ENCODE measurements at places on chromosomes 16 and 17.

DNA sequence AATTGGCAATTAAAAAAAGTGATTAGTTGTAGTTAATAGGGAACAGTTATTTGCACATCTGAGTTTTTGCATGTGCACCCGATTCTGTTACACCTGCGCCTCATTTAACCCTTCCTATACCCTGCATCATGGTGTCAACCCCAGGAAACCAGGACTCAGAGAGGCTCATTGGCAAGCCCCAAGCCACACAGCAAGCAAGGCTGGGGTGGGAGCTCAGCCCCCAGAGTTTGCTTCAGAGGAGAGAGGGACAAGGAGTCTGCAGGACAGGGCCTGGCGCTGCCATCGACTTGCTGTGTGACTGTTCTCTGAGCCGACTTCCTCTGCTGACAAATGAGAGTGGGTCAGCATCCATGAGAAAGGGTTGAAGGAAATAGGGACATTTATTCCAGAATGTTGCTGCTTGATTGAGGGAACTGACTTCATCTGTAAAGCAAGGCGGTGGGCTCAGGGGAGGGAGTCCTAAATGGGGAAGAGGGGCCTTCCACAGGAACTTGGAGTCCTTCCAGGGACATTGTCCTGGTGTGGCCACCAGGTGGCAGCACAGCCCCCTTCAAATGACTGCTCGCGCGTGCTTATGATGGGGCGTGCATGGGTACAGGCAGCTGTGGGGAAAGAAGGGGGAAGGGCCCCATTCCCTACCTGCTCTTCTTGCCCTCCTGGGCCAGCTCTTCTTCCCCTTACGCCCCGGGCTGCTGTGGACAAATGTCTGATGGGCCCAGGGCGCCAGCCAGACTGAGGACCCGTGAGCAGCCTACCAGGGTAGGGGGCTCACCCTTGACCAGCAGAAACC lies 51.6 kb downstream of the NT5M start:
- peak; percentile 90 for DNase-seq

- no peak for DNase-seq
These were observed 331.2 kb downstream of the MAF start for GRCh38 chr16:79269211-79269863.

DNA sequence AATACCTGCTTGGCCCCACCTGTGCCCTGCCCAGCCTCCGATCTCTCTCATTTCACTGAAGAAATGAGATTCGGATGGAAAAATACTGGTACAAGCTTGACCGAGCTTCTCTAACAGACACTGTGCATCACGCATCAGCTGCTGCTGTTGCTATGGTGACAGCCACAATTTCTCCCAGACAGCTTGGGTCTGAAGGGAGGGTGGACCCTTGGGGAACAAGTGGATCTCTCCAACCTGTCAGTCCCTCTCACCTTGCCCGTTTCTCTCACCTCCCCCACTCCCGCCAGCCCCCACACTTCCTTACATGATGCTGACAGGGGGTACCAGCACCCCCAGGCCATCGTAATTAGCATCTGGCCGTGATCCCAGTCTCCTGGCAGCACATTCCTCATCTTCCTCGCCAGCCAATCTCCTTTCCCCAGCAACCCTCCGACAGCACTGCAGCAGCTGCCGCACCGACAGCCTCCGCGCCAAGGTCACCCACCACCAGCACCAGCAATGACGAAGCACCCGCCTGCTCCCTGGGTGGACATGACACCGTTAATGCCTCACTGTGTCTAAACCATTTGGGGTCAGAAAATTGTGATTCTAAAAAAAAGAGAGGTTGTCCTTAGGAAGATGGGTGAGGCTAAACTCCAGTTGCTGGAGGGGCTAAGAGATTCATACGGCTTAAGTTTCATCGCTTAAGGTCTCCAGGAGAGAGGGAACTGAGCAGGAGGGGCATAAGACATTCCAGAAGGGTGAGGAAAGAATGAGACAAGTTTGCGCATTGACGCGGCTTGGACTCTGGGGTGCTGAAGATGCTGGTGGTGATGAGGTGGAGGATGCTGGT lies 58.6 kb upstream of the TNRC6A start:
- DNase-seq = peak; percentile 65

- DNase-seq = no peak
These were observed 9.0 kb upstream of the CDIPT start for GRCh38 chr16:29871822-29872546.

DNA sequence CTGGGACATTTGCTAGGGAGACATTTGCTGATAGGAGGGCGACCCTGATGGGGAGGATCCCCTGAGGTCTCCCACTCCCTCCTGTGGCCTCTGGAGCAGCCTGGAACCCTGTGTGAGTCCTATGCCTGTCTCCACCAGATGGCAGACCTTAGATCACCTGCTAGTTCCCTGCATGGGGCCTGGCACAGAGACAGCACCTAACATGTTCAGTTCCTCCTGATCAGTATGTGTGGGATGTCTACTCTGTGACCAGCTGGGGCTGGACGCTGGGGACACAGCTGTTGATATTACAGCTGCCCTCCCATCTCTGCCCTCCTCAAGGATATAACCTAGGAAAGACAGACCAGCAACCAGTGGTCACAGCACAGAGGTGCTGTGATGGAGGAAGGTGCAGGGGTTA lies 1.1 kb upstream of the ADCY7 start:
- DNase-seq = no peak

DNA sequence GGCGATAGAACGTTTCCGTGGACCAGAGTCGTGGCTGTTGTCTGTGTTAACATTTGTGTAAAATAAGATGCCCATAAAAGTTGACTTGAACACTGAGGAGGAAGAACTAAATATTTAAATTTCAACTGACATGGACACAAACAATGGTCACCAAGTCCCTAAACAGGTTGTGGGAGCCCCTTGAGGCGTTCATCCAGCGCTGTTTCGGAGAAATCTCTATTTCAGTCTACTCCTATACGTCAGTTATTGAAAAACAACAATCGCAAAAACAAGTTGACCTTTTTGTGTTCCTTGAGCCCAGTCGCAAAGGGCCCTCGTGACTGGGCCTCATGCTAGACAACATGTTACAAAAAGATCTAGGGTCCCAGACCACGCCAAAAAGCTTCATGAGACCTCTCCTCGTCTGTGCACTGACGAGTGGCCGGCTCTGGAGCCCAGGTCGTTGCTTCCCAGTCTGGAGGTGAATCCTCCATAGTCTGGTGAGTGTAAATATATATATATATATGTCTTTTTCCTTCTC lies 439 bp upstream of the TMEM231 start:
- DNase-seq = no peak

- DNase-seq = no peak
These were observed 101.1 kb downstream of the CLEC16A start for GRCh38 chr16:11045441-11045840.

DNA sequence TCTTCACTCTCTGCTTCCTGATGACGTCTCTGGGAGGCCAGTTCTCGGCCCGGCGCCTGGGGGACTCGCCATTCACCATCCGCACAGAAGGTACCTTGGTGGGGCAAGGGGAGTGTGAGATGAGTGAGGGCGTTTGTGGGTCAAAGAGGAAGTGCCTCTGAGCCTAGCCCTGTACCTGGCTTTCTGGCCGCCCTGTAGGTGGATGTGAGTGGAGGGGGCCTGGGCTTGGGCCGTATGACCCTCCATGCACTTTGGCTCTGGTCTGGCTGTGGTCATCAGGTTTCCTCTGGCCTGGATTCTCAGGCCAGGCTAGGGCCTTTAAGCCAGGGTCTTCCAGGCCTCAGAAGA lies 4.6 kb downstream of the MGAT5B start:
- no peak for DNase-seq

DNA sequence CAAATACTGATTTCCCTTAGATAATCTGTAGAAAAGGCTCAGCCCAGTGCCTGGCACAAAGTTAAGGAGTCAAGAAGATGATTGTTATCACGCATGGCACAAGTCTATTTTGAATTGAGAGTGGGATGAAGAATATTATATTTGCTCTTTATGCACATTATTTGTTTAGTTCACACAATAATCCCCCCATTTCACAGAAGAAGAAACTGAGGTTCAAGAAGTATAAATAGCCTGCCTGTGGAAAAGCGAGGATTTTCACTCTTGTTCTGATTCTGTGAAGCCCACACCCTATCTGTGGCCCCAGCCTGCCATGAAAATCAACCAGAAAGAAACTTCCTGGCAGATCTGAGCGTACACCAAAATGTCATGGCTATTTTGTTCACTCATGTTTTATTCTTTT lies 73.0 kb downstream of the YPEL2 start:
- DNase-seq = no peak

- DNase-seq = no peak
These were observed 320.8 kb downstream of the XYLT1 start for GRCh38 chr16:17149904-17150483.

- DNase-seq = no peak
These were observed 6.3 kb downstream of the CMIP start for GRCh38 chr16:81450783-81451491.

DNA sequence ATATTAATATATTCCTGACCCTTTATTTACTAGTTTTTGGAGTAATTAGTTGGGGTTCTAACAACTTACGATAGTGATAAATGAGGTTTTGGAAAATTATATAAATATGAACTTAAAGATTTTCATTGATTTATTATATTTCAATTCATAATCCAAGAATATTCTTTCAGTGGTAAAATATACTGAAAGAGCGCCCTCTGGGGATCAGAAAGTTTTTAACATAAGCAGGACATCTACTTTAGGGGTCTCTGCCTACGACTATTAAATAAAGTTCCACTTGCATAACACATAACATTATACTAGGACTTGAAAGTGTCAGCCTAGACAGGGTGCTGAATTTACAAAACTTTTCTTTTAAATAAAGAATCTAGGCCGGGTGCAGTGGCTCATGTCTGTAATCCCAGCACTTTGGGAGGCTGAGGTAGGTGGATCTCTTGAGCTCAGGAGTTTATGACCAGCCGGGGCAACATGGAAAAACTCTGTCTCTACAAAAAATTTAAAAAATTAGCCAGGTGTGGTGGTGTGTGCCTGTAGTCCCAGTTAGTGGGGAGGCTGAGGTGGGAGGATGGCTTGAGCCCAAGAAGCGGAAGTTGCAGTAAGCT lies 15.6 kb downstream of the RFWD3 start:
- DNase-seq = peak; percentile 22

GRCh38 chr17:79315358-79316105 lies 240.9 kb downstream of the ENGASE start:
- DNase-seq = no peak

- DNase-seq = peak; percentile 63
These were observed 113.6 kb downstream of the SMG6 start for GRCh38 chr17:2190014-2190413.

DNA sequence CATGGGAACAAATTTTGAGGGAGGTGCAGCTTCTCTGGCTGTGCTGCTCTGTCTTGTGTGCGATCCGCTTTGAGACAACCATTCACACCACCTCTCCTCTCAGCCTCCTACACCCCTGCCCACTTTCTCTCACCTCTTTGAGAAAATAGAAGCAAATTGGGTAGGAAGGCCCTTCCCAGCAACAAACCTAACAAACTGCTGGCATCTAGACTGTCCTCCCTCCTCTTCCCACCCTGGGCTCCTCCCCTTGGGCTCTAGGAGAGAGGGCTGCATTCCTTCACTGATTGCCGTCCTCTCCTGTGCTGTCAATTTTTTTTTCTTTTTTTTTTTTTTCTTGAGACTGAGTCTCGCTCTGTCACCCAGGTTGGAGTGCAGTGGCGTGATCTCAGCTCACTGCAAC lies 13.5 kb downstream of the CDIPT start:
- DNase-seq = no peak

GRCh38 chr17:50337956-50338355 lies 8.0 kb upstream of the XYLT2 start:
- DNase-seq = no peak

DNA sequence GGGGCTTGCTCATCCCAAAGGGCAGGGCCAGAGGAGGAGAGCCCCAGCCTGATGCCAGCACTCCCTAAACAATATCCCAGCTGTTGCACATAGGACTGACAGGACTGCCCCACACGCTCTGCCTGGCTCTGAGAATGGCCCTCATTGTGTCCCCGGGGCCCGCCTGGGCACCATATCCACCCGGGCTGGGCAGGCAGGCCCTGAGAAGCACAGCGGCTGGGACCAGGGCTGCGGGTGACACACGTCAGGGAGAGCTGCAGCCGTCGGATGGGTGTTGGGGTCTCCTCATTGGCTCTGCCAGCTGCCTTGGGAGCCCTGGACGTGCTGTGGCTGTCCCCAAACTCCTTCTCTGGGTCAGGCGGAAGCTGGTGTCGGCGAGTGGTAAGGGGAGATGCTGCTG lies 4.2 kb downstream of the BCAR1 start:
- no peak for DNase-seq

GRCh38 chr17:76485569-76485968 lies 15.7 kb downstream of the RHBDF2 start:
- no peak for DNase-seq

- no peak for DNase-seq
These were observed 24.4 kb downstream of the TBC1D3B start for GRCh38 chr17:36151891-36152638.

GRCh38 chr17:27363326-27363725 lies 69.4 kb downstream of the WSB1 start:
- no peak for DNase-seq

DNA sequence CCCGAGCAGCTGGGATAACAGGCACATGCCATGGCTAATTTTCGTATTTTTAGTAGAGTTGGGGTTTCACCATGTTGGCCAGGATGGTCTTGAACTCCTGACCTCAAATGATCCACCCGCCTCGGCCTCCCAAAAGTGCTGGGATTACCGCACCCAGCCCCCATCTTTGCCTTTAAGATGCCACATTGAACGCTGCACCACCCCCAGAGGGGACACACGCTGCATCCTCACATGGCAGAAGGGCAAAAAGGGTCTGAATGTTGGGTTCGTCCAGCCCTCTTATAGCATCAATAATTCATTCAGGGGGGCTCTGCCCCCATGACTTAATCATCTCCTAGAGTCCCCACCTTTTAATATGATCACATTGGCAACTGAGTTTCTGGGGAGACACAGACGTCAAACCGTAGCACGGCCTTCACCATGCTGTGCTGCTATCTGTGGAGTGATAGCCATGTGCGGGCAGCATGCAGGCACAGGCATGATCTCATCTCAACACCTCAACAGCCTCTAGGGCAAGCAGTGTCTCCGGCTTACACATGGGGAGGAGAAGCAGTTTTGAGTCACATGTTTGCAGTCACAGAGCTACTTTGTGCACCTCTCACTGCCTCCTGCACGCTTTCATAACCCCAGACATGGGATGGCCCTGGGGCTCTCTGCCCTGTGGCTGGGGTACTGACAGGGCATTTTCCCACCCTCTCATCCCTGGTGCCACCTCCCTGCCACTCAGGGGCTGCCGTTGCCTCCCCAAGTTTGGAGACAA lies 30.0 kb downstream of the IL21R start:
- peak; percentile 48 for DNase-seq
